ENCODE measurements at places on chromosomes 4 and X.

DNA sequence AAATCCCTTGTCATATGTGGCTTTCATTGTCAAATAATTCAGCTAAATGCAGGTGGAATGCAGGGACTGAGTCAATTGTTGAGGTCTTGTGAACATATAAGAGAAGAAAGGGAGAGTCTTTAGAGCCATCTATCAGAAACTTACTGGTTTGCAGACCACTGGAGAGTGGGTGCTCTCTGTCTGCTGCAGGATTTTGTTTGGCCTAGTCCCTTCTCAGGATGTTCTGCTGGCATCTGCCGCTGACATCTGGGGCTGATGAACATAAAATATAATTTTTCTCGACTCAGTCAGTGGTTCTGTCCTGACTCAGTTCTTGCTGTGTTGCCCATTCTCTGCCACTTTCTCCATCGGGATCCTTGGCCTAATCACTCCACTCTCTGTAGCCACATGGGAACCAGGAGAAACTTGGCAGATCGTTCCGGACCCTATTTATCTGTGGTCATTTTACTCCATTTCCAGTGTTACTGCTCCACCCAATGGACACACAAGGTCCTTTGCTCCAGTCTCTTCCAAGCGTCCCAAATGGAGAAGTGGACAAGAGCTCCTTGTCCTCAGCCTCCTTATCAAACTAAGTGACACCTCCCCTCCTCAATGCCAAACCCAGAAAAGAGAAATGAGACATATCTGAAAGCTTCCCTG is 436.2 kb downstream of the FAT4 start:
- no peak for DNase-seq

- no peak for DNase-seq
These were observed 399.9 kb downstream of the GPM6A start for GRCh38 chr4:175412161-175412560.

- DNase-seq, result no peak
These were observed 51.1 kb downstream of the SH3KBP1 start for GRCh38 chrX:19836337-19836736.

GRCh38 chrX:109658391-109658790 is 33.4 kb upstream of the KCNE5 start:
- no peak for DNase-seq

DNA sequence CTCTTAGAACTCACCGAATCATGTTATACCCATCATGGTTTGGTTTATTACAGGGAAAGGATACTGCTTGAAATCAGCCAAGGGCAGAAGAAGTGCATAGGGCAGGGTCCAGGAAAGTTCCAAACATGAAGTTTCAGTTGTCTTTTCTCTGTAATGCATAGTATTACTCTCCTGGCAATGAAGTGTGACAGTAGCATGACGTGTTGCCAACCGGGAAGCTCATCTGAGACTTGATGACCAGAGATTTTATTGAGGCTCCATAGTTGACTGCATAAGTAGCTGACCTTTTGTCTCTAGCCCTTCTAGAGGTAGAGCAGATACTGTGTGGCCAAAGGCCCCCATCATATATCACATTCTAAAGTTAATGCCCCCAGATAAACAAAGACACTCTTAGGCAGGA is 72.1 kb downstream of the BEND4 start:
- no peak for DNase-seq

DNA sequence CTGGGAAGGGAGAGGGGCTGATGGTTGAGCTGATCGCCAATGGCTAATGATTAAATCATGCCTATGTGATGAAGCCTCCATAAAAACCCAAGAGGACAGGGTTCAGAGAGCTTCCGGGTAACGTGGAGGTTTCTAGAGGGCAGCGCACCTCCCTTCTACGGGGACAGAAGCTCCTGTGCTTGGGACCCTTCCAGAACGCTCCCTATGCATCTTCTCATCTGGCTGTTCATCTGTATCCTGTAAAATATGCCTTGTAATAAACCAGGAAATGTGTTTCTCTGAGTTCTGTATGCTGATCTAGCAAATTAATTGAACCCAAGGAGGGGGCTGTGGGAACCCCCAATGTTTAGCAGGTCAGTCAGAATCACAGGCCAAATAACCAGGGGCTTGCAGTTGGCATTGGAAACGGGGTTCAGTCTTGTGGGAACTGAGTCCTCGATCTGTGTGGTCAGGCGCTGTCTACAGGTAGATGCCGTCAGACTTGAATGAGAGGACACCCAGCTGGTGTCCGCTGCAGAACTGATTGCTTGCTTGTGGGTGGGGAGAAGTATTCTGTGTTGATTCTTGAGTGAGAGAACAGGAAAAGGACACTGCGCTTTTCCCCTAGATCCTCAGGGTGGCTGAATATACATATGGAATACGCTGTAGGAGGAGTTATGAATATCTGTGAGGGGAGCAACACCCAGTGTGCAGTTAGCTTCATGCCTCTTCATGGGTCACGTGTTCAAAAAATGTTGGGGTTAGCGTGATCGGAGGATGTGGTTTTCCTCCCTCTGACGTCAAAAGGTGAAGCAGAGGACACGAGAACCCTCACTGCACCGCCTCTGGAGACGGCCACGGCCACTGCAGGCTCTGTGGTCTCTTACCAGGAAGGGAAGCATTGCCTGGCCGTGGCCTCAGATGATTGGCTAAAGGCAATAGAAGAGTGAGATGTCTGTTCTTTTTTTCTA is 29.2 kb downstream of the HTT-AS start:
- DNase-seq, result no peak
